ENCODE measurements at places on chromosomes 2 and 18. TPM values are rescaled to one million over a fixed set of nuclear protein-coding genes. Genes with fewer than 3 reads are reported as not detected.

DNA sequence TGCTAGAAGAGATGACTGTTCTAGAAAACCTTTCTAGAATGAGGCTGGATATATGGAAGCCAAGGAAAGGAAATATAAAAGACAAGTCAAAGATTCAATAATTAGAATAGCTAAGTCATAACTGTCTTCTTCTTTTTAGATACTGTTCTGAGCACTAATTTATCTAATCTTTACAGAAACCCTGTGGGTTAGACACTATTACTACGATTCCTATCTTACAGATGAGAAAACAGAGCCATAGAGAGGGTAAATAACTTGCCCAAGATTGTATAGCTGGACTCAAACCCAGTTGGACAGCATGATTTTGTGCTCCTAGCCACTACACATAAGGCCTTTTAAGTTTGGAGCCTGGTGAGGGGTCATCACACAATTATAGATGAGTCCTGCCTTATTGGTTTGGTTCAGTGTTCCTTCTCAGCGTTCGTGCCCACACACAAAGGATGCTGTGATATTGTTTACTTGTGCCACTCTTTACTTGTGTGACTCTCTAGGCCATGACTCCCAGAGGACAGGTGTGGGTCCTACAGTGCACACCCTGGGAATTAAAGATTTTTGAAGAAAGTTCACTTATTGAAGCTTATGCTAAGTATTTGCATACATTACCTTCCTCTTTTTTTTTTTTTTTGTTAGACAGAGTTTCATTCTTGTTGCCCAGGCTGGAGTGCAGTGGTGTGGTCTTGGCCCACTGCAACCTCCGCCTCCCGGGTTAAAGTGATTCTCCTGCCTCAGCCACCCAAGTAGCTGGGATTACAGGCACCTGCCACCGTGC lies 153.7 kb downstream of the PRKCE start:
- H3K27me3 ChIP-seq: no peaks in the 10 kb centered on the region
- no peaks in the 10 kb centered on the region for H3K4me1 ChIP-seq
- no peak overlapping the region for H3K4me3 ChIP-seq
- H3K36me3 ChIP-seq: no peaks in the 10 kb centered on the region
- DNase-seq: no peak

GRCh38 chr18:31583185-31583854 lies 8.4 kb upstream of the TTR start:
- H3K36me3 ChIP-seq: no peaks in the 10 kb centered on the region
- DNase-seq: no peak
- no peaks in the 10 kb centered on the region for H3K27me3 ChIP-seq
- no peak overlapping the region for H3K4me3 ChIP-seq

- no peak overlapping the region for H3K4me3 ChIP-seq
- H3K27ac ChIP-seq: no peak overlapping the region
- H3K36me3 ChIP-seq: no peaks in the 10 kb centered on the region
- H3K27me3 ChIP-seq: no peaks in the 10 kb centered on the region
- no peaks in the 10 kb centered on the region for H3K4me1 ChIP-seq
- DNase-seq: no peak
Observed at GRCh38 chr18:7748251-7749007, 181.3 kb downstream of the PTPRM start.

DNA sequence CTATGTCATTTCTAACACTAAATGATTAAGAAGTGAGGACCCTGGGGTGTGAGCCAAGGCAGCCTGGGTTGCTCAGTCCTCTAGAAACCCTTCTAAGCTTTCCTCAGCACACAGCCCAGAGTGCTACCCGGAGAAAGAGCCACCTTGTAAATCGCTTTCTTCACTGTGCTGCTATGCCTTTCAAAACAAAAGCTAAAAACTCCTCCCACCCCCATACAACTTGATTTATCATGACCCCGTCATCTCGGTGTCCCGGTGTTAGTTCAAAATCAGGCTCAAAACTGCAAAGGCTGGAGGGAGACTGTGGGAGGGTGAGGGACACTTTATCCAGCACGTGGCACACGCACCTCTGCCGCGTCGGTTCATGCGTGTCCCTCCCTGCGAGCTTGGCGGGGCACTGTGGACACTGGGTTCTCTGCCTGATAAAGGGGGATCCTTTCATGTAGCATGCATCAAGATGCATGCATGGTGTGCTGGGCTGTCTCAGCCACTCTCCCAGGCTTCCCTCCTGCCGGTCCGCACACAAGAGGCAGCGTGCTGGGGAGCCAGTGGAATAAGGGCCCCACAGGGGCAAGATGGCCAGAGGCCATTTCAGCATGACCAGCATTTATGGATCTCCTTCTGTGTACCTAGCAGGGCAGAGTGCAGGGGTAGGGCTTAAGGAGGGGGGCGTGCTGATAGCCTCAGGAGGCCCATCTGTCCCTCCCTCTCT lies 170.4 kb downstream of the SMAD7 start:
- no peaks in the 10 kb centered on the region for H3K27me3 ChIP-seq
- no peaks in the 10 kb centered on the region for H3K36me3 ChIP-seq
- H3K4me1 ChIP-seq: peaks cover 24% of the 10 kb centered on the region
- no peak for DNase-seq
- H3K27ac ChIP-seq: no peak overlapping the region
- H3K4me3 ChIP-seq: no peak overlapping the region

DNA sequence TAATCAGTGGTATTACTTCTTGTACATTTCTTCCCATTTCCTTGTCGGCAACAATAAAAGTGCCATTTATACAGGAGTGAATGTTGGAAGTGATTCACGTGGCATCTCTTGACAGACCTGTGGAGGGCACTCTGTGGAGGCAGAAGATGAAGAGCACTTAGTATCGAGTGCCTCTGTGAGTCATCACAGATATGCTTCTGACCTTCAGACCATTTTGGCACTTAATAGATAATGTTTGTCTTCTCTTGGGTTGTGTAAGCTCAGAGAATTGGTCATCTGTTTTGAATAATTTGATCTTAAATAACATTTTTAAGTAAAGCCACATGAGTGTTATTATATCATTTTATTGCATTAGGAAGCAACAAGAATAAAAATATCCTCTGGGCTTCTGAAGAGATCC lies 305.5 kb downstream of the PTPRM start:
- no peaks in the 10 kb centered on the region for H3K27me3 ChIP-seq
- no peaks in the 10 kb centered on the region for H3K36me3 ChIP-seq
- no peak overlapping the region for H3K4me3 ChIP-seq

DNA sequence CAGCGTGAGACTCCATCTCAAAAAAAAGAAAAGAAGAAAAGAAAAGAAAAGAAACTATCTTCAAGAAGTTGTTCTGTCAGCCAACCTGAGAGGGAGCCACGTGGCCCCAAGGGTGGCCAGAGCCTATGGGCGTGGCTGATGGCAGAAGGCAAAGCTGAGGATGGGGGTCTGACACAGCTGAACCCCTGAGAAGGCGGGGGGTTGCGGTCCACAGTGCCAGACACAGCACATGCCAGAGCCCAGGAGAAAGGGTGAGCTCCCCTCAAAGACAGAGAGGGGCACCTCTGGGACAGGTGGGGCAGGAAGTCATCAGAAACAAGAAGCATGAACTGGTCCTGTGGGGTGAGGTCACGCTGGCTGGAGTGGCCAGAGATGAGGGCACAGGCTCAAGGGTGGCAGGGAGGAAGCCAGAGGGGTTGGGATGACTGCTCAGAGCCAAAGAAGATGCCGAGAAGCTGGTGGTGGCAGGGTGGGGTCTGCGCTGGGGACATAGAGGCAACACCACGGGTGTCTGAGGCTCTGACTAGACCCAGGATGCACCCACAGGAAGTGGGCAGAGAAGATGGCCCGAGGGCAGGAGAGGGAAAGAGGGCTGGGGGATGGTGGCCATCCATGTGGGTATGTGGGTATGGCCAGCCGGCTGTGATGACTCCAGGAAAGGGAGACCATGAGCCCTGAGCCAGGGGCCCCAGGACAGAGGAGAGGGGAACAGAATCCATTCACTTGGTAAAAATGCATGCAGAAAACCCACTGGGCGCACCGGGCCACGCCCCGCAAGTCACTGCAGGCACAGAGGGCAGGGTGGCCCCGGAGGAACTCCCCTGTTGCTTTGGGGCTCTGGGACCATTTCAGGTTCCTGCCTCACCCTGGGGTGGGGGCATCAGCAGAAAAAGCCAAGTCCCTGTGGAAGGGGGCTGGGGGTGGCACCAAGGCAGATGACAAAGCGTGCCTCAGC lies 8.4 kb downstream of the KIF1A start:
- no peaks in the 10 kb centered on the region for H3K36me3 ChIP-seq
- no peak for DNase-seq
- H3K4me3 ChIP-seq: no peak overlapping the region
- H3K4me1 ChIP-seq: no peaks in the 10 kb centered on the region
- H3K27me3 ChIP-seq: no peaks in the 10 kb centered on the region
- H3K27ac ChIP-seq: no peak overlapping the region

DNA sequence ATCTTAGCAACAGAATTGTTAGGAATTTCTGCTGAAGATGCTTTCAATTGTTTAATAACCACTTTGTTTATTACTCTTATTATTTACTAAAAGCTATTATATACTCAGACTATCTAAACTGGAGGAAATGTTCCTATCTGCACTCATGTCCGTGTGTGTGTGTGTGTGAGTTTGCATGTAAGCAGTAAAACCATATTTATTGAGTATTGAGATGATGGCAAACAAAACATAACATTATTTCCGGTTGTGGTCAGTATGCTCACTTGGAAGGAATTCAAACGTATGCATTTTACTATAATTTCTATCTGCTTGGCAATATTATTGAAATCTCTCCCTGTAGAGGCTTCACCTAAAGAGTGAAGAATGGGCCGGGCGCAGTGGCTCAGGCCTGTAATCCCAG lies 43.0 kb upstream of the ZNF804A start:
- no peak overlapping the region for H3K4me3 ChIP-seq
- H3K36me3 ChIP-seq: no peaks in the 10 kb centered on the region
- DNase-seq: no peak
- no peaks in the 10 kb centered on the region for H3K27me3 ChIP-seq

- no peak overlapping the region for H3K27ac ChIP-seq
- no peaks in the 10 kb centered on the region for H3K4me1 ChIP-seq
- peaks cover 78% of the 10 kb centered on the region for H3K36me3 ChIP-seq
- no peaks in the 10 kb centered on the region for H3K27me3 ChIP-seq
Observed at GRCh38 chr2:238187618-238188548, 15.6 kb downstream of the ILKAP start.

GRCh38 chr2:238376884-238377391 lies 49.8 kb upstream of the ASB1 start:
- no peak overlapping the region for H3K4me3 ChIP-seq
- H3K27ac ChIP-seq: no peak overlapping the region
- no peak for DNase-seq

DNA sequence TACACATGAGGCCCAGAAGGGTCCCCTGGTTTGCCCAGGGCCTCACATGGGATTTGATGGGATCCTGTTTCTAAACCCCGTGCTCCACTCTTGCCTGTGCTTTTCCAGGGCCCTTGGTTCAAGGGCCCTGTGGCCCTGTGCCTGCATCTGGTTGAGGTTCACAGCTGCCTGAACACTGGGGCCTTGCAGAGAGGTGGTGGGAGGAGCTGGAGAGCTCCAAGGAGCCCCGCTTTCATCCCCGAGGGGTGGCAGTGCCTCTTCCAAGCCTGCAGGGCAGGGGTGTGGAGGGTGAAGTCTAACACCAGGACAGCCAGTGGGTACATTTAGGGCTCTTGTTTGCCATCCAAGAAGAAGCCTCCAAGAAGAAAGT lies 82.3 kb downstream of the GLI2 start:
- no peaks in the 10 kb centered on the region for H3K36me3 ChIP-seq
- no peaks in the 10 kb centered on the region for H3K4me1 ChIP-seq
- DNase-seq: no peak

DNA sequence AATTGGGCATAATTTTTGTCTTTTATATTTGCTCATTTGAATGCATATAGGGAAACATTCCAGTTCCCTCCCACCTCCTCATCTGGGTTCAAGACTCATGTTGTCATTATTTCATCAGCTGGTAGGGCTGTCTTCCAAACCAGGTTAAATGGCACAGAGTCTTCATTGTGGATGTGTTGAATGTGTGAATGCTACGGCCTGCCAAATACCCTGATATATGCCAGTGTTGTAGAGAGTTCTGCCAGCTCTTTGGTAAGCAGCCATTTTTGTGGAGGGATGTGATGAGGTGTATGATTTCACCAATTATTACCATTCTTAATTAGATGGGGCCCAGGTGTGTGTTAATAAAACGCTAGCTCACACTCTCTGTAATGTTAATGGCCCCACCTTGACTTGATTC lies 121.7 kb downstream of the LYPD6B start:
- no peaks in the 10 kb centered on the region for H3K36me3 ChIP-seq
- no peak overlapping the region for H3K4me3 ChIP-seq
- no peaks in the 10 kb centered on the region for H3K27me3 ChIP-seq
- DNase-seq: no peak
- no peaks in the 10 kb centered on the region for H3K4me1 ChIP-seq

- H3K27me3 ChIP-seq: no peaks in the 10 kb centered on the region
- no peaks in the 10 kb centered on the region for H3K36me3 ChIP-seq
- no peak overlapping the region for H3K4me3 ChIP-seq
- no peak overlapping the region for H3K27ac ChIP-seq
- no peak for DNase-seq
Observed at GRCh38 chr18:45653090-45653489, 37.8 kb downstream of the SLC14A2 start.

GRCh38 chr2:166230024-166230723 lies 102.4 kb upstream of the SCN1A start:
- H3K27ac ChIP-seq: no peak overlapping the region
- no peaks in the 10 kb centered on the region for H3K36me3 ChIP-seq
- H3K4me1 ChIP-seq: no peaks in the 10 kb centered on the region
- no peaks in the 10 kb centered on the region for H3K27me3 ChIP-seq

DNA sequence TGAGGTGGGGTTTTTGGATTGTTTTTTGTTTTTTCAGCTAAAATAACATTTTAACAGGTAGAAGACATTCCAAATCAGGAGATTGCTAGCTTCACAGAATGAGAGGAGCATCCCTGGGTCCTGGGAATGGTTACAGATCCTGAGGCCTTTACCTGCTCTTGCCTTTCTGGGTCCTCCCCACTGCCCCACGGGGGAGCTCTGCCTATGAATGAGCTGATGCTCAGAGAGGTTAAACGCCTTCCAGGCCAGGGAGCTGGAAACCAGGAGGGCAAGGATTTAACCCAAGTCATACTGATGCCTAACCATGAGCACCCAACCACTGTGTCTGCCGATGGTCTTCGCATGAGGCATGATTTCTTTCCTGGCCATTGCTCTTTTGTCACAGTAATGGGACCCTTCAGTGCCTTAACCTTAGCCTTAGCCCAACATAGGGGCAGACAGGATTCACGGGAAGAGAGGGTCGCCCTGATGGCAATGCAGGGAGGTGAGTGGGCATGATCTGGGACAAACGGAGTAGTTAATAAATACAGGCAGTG lies 16.1 kb downstream of the MOCOS start:
- no peak for DNase-seq
- H3K27ac ChIP-seq: no peak overlapping the region
- no peaks in the 10 kb centered on the region for H3K27me3 ChIP-seq

The CBLN2 gene
- not detected for polyA plus RNA-seq

The ACADL gene
- polyA plus RNA-seq: not detected

The TRIM54 gene
- not detected for polyA plus RNA-seq

The MOGAT1 gene
- not detected for polyA plus RNA-seq

The POTEE gene
- 0.21 TPM for polyA plus RNA-seq

The RAB17 gene
- polyA plus RNA-seq: not detected

The MDH1B gene
- 0.44 TPM for polyA plus RNA-seq

The SERPINB2 gene
- not detected for polyA plus RNA-seq

The RHBDD1 gene
- polyA plus RNA-seq: 15.6 TPM
